Activated naive CD4-positive, alpha-beta T cell treated with Interleukin-2 at 50 U/mL for 16 hours (primary cell): ENCODE measurements at places on chromosomes 12 and 14.

DNA sequence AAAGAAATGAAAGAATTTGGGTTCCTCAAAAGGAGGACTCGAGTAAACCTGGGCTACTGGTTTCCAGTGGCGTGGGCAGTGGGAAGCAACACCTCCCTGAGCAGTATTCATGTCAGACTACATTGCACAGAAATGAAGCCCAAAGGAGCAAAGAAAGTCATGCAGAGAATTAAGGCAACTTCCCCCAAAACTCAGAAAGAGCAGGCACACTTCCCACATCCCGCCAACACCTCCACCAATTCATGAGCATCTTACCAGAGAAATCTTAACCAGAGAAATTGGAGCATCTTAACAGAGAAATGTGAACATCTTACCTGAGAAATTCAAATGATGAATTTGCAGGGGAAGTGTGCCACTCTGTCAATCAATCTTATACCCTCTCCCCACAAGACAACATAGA lies 36.7 kb downstream of the SLC8A3 start:
- DNase-seq = no peak

DNA sequence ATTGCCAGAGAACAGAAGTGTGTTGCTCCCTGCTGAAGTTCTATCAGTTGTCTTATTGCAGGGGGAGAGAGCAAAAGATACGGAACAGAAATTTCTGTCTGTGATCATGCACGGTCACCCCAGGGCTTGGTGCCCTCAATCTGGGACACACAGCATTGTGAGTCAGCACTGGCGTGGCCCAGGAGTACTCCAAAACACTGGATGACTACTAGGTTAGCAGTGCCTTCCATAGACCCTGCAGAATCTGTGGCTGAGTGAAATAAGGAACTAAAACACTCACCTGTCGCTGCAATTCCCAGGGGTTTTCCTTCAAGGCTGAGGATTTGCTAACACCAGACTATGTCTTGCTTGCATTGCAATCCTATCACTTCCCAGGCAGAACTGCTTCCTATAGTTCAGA lies 165.5 kb downstream of the ANO6 start:
- no peak for DNase-seq

DNA sequence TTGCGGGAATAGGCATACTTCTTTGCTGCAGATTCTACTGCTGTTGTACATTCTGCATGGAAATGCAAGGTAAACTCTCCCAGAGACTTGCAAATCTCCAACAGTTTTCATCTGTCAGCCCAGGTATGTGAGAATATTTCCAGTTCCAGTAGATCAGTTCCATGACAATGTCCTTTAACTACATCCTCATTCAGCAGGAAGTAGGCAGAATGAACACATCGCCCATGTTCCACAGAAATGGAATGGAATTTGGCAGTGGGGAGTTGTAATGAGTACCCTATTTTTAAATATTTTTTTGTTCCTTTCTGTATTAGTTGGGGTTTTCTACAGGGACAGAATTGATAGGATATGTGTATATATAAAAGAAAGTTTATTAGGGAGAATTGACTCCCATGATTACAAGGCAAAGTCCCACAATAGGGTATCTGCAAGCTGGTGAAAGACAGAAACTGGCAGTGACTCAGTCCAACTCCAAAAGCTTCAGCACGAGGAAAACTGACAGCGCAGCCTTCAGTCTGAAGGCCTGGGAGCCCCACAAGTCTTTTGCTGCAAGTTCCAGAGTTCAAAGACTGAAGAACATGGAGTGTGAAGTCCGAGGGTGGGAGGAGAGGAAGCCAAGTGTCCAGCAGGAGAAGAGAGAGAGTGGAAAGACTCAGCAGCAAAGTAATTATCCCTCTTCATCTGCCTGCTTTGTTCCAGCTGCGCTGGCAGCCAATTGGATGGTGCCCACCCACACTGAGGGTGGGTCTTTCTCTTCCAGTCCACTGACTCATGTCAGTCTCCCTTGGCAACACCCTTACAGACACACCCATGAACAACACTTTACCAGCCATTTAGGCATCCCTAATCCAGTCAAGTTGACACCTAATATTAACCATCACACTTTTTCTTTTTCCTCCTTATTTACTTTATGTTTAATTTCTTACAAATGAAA lies 110.4 kb upstream of the SCAF11 start:
- DNase-seq = no peak

DNA sequence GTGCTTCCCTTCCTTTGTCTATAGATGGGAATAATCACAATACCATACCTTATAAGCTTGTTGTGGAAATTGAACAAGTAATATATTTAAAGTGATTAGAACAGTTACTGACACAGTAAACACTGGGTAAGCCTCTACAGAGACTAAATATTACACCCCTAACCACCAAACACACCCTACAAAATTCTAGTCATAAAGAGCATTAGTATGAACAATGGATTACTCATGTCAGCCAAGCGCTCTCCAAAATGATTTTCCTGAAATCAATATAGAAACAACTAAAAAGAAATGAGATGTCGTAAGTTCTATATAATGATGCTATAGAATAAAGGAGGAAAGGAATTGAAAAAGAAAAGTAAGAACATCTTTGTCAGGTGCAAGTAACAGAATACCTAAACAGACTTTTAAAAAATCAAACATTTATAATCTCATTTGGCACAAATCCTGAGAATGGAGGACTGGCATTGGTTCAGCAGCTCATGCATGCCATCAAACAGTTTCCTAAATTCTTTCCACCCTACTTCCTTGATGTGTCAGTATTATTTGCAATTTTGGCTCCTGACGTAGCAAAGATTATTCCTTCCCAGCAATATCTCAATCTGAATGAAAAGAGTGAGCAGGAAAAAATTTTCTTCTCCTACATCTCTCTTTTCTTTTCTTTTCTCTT lies 118.0 kb downstream of the SINHCAF start:
- no peak for DNase-seq

DNA sequence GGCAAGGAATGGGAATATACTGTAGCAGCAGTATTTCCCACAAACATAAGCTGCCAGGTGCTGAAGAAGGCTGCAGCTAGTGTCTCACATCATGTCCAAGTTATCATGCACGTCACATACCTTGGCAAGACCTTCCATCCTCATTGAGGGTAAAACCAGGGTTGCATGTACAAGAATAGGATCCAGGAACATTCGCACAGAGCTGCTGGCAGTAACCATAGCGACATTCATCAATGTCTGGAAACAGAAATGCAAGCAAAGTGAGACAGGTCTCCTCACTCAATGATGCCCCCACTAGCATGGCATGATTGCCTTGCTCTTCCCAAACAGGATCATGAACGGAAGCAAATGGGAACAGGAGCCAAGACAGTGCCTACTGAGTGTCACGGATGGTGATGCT lies 23.8 kb upstream of the TC2N start:
- DNase-seq = no peak

- DNase-seq = no peak
Measured at GRCh38 chr12:28232211-28232928, 42.1 kb downstream of the CCDC91 start.

GRCh38 chr12:93990832-93991803 lies 157.3 kb upstream of the PLXNC1 start:
- DNase-seq = no peak

- no peak for DNase-seq
Measured at GRCh38 chr12:117468016-117468415, 106.6 kb upstream of the NOS1 start.

- DNase-seq = no peak
Measured at GRCh38 chr12:132604151-132604618, 6.2 kb downstream of the LRCOL1 start.

DNA sequence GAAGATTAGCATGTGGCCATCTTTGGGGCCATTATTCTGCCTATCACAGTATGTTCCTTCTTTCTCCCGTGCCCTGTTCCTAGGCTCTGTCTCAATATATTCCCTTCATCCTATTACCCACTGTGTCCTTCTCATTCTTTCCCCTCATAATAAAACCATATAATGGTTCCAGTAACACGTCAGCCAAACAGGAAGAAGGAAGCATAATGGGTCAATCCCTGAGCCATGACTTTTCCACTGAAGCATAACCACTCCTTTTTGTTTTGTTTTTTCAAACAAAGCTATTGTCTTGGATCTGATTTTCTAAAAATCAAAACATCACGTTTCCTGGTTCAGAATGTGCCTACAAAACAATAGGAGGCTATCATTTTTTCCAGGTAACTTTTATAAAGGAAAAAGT lies 21.3 kb upstream of the RHOJ start:
- DNase-seq = no peak

- no peak for DNase-seq
Measured at GRCh38 chr12:27277846-27278260, 33.8 kb downstream of the STK38L start.

DNA sequence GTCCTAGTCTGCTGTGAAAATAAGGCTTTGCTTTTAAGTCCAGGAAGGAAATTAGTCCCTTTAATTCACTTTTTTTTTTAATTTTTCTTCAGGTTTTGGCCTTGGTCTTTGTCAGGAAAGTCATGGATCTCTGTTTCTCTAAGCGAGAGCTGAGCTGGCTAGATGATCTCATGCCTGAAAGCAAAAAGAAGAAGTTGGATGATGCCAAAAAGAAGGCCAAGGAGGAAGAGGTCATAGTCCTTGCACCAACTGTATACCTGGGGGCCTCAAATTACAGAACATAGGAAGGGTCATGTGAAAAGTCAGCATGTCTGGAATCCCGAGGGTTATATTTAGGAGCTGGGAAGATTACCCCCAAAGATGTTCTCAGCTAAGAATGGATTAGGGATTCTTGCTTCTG lies 72.3 kb downstream of the SLC4A8 start:
- DNase-seq = no peak

- DNase-seq = no peak
Measured at GRCh38 chr12:67752226-67752732, 103.7 kb downstream of the DYRK2 start.

- no peak for DNase-seq
Measured at GRCh38 chr12:99418379-99418778, 229.2 kb upstream of the GARIN6 start.

GRCh38 chr12:25376407-25376806 lies 125.7 kb upstream of the KRAS start:
- DNase-seq = no peak

GRCh38 chr12:103687253-103687652 lies 100.2 kb downstream of the STAB2 start:
- no peak for DNase-seq
